ENCODE measurements at places on chromosomes 3 and 15.

GRCh38 chr3:53998980-53999379, 107.3 kb upstream of the SELENOK start:
- no peak for DNase-seq

GRCh38 chr15:32909431-32909830, 191.6 kb downstream of the GREM1 start:
- DNase-seq: no peak

DNA sequence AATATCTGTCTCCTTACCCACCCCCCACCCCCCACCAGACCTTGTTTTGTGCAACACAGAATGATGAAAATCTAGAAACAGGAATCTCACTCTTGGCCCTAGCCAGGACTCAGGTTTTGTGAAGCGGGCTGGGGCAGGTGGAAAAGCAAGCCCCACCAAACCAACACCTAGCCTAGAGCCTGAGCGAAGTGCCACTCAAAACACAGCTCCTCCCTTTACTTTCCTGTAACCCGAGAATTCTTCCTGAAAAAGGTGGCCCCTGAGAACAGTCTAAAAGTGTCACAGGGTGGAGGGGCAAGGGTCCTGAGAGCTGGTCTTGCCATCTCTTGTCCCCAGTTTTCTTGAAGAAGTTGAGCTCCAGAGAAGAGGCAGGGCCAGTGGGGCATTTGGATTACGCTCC, 17.4 kb upstream of the RPUSD3 start:
- DNase-seq: no peak

DNA sequence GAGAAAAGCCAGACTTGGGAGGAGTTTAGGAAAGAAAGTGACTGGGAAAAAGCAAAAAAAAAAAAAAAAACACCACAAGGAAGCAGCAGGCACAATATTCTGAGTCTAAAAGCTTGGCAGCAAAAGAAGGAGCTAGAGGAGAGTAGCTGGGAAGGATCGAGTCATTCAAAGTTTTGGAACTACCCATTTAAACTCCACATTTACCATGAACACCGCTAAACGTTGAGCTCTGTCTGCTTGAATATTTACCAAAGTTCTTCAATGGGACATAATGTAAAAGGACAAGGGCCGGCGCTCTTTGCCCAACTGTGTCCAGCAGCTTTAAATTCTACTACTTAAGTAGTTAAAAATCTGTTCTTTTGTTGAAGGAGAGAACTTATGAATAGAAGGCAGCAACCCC, 481.9 kb downstream of the FOXP1 start:
- no peak for DNase-seq

DNA sequence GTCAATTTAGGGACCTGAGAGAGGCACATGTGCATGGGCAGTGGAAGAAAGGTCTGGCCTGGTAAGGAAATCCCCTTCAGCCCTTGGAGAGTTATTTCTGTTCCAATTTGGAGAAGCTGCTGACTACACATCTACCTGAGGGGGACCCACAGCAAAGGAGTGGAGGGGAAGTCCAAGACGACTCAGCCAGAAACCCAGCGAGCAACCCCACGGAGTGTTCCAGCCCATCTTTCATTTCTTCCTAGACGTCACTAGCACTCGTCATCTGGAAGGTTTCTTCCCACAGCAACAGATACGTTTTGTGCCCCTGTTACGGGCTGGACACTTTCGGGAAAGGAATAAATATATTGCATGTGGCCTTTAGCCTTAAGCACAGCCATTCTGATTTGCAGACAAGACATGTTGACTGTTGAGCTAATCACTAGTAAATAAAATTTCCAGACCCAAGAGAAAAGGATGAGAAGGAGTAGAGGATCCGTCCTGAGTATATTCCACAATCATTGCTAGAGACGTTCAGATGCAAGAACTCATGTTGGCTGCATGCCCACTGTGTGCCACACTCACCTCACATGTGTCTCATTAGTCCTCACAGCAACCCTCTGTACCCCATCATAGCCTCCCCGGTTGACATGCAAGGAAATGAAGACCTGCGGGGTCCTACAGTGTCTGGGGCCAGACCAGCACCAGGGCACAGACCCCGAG, 7.8 kb upstream of the FAM174B start:
- DNase-seq: no peak

GRCh38 chr3:46416125-46416810, 9.2 kb downstream of the CCRL2 start:
- no peak for DNase-seq

GRCh38 chr15:66389098-66389858, 2.6 kb downstream of the MAP2K1 start:
- DNase-seq: no peak

DNA sequence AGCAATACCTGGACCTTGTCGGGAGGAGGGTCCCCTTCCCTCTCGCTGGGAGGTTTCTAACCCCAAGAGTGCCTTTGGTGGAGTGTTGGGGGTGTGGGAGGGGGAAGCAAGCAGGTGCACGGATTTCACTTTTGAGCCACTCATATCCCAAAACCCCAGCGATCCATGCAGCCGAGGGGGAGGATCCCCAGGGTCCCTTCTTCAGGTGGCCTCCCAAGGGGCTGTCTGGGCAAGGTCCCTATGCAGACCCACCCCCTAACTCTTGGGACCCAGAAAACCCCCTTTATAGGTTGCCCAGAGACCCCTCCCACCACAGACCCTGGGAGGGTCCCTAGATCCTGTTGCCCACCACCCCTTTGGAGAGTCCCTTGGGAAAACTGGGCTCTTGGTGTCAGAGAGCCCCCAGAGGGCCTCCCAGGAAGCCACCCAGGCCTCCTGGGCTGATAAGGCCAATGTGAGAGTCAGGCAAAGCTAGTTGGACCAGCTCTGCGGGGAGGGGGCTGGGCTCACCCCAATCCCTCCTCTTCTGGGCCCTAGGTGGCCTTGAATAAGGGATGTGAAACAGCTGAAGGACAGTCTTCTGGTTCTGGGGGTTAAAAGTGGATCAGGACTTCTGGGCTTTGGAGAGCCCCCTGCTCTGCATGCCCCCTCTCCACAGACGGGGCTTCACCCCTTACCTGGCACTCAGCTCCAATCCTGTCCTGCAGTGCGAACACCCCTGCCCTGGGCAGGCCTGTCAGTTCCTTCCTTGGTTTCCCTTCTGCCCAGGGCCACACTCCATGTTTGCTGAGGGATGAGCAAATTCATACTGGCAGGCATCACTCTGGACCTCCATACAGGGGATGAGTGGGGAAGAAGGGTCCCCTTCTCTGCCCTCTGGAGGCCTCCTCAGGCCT, 932 bp upstream of the PLCD1 start:
- no peak for DNase-seq

DNA sequence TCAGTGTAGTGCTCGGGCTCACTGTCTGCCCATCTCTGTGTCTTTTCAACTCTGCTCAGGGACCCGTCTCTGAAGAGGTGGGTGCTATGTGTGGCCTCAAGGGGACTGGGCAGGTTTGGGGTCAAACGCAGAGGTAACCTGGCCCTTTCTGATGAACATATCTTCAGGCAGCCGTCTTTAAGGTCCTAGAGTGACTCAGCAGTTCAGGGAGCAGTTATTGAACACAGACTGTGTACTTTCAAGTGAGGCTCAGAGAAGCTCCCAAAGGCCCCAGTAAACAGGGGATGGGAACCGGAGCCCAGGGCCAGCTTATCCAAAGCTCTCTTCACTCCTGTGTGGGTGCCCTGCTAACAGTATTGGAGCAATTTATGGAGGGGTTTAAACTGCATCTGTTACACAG, 73.1 kb downstream of the WDR76 start:
- DNase-seq: no peak

DNA sequence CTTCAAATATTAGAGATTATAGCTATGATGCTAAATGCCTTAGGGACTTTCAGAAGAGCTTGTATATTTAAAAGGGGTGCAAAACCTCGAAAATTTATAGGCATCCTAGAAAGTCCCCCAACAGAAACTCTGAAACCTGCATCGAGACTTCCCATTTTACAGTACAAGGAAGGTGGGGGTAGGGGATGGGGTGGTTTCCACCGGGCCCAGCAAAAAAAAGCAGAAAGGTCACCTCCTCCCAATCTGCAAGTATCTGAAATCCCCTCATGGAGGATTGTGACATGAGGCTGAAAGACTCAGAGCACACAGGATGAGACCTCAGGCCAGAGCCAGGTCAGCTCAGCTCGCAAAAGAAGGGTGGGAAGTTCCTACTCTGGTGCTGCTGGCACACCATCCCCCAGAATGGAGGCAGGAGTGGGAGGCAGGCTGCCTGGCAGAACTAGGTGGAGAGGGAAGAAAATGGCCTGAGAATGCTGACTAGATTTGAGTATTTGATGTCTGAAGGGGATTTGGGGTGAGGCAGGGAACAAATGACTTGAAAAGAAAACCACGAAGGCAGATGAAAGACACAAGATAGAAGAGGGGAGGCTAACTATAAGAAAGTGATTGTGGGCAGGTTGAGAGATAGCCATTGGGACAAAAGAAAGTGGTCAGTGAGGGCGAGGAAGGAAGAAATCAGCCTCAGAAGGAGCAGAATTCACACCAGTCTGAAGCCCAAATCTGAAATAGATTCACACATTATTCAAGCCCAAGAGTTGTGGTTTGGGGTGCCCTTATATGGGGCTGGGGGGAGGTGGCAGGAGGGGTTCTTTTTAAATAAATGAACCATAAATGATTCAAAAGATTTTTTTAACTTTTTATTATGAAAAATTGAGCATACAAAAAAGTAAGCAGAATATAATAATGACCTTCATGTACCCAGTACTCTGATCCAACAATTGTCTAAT, 22.5 kb upstream of the TSC22D2 start:
- DNase-seq: no peak

DNA sequence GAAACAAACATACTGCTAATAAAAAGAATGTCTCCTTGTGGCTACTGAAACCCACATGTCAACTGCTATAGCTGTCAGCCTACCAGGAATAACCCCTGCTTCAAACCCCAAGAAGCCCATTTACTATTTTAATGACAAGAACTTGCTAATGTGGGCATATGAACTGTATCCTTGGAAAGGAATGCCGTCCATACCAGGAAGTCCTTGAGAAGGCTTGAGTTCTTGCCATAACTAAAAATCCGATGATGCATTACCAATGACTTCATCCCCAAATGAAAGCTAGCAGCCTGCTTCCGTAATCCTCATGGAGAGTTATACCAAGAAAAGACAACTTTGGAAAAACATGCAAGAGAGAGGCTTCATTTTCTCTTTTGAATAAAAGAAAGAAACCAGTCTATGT, 34.8 kb downstream of the MINDY4B start:
- DNase-seq: no peak

DNA sequence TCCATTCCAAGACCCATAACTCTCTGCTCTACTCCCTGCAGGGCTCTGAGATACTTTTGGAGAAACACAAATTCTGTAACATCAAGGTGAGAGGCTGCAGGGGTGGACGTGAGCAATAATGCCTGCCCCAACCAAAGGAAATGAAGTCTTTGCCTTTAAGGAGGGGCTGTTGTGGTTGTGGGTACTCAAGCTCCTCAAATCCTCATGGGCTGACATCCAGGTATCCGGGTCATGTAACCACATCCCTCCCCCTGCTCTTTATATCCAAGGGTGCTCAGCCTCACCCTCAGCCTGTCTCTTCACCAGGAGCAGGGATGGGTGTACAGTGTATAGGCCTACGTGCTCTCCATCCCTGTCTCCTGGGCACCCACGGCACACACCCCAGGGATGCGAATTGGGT, 32.3 kb downstream of the NOX5 start:
- DNase-seq: no peak

DNA sequence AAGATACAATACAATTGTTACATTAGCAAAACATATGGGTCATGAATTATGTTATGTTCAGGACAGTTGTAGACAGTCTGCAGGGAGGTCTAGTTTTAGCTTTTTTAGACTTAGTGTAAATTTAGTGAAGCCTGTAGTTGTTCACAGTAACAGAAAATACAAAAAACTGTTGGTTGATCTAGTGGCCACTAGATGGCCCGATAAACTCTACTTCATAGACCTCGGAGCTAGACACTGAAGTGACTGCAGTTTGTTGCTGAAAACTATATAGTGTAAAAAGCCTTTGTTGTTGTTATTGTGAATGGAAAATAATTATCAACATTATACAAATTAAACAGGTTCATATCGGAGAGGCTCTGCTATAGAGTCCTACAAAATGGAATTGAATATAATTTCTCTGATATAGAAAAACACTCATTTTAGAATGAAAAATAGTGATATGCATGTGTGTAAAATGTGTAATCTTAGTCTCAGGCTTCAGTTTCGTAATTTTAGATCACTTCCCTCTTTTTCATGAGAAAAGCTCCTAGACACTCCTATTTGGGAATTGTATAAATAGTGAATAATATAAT, 18.3 kb downstream of the MAGEL2 start:
- DNase-seq: no peak

- no peak for DNase-seq
Observed at GRCh38 chr15:62932436-62932835, 110.1 kb upstream of the TPM1 start.

GRCh38 chr3:26825454-26825853, 202.9 kb downstream of the LRRC3B start:
- no peak for DNase-seq

DNA sequence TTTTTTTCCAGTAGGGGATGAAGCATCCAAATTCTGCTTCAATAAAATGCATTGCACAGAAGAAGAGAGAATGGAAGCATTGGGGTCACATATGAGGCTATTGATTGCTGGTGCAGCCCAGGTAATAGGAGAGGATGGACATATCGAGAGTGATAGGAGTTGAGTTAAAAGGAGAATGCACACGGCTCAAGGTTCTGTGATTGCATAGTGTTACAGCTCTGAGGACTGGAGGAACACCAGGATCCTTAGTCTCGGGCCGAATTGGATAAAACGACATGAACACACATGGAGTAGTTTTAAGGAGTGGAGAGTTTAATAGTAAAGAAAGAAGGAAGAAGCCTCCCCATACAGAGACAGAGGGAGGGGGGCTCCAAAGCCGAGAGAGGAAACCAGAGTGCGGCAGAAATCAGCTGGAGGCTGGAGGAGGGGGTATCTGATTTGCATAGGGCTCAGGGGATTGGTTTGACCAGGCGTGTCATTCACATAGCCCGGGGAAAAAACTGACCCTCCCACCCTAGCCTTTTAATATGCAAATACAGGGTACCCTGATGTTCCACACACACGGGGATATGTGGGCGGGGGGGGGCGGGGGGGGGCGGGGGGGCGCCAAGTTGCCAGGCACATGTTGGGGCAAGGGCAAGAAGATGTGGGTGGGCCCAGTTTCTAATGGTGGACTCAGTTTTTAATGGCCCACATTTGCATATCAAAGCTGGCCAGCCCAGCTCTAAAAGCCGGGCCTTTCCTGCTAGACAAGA, 156.9 kb downstream of the AGBL1 start:
- DNase-seq: no peak

GRCh38 chr3:14680716-14681115, 5.8 kb downstream of the C3orf20 start:
- no peak for DNase-seq

DNA sequence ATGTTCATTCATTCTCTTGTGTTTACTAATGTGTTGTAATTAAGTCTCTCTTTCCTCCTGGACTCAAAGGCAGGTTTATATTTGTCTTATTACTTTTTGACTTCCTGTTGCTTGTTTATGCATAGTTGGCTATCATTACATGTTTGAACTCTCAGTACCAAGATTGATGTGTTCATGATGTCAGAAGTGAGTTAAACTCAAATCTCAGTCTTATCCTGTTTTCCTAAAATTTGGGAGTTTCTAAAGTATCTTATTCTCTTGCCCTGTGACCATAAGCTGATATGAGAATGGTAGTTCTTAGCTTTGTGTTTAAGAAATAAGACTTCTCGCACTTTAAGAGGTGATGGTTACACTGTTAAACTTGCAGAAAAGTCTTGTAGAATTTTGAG, 5.2 kb downstream of the GLCE start:
- no peak for DNase-seq
